ENCODE measurements at places on chromosomes 13 and 19.

DNA sequence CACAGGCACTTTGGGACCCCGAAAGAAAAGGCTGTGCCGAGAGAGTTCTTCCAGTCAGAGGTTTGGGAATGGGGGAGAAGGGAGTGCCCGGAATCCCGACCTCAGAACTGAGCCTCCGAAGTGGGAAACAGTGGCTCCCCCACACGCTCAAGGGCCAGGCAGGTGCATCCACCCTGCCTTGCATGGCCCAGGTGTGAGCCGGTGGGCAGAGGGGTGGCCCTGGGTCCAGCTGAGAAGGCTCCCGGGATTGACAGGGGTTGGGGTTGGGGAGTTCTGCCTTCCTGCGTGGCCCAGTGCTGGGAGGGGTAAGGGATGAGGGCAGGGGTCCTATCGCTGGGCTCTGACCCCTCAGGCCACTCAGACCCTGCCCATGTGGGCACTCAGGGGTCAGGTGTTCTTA lies 163.5 kb upstream of the TUBA3C start:
- DNase-seq = no peak

DNA sequence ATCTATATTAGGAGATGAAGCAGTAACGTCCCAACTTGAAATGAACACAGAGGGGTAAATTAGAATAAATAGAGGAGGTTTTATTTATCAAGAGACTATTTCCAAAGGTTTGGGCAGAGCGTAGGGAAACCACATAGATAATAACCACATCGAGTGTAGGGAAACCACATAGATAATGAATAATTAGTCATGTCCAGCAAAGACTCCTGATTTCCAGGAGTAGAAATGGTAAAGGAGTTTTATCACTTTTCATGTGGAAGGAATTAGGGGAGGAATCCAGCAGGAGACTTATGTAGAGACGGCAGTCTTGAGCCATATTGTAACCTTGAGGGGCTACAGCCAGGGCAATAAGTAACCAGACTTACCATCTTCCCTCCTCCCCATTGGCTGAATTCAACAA lies 136.3 kb upstream of the CSNK1A1L start:
- no peak for DNase-seq

DNA sequence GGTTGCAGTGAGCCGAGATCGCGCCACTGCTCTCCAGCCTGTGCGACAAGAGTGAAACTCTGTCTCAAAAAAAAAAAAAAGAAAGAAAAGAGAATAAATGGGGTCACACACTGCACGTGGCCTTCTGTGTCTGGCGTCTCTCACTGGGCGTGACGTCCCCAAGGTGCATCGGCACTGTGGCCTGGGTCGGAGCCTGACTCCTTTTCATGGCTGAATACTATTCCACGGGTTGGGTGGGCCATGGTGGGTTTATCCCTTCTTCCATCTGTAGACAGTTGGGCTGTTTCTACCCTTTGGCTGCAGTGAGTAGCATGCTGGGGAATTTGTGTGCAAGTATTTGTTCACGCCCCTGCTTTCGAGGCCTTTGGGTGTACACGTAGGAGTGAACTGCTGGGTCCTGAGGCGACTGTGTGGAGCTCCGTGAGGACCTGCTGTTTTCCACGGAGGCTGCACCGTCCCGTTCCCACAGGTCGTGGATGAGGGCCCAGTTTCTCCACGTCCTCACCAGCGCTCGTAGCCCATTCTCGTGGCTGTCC lies 8.3 kb upstream of the MISP start:
- no peak for DNase-seq

DNA sequence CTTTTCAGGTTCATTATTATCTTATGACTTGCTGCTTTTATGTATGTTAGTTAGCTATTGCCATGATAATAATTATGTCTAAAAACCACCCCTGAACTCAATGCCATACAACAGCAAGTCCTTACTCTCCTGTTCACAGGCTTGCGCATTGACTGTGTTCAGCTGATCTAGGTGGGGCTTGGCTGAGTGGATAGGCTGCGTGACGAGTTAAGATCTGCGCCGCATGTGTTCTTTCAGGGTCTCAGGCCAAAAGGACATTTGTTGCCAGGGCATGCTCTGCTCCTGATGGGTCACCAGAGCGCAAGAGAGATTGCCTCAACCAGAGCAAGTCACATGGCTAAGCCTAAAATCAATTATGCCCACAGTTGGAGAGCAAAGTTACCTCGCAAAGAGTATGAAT lies 859 bp downstream of the ZNF568 start:
- no peak for DNase-seq

- DNase-seq = no peak
Observed at GRCh38 chr19:33928458-33928950, 131.8 kb downstream of the KCTD15 start.

- no peak for DNase-seq
Observed at GRCh38 chr13:110363010-110363409, 55.9 kb downstream of the COL4A2 start.

- DNase-seq = no peak
Observed at GRCh38 chr19:13885826-13886365, 9.0 kb downstream of the NANOS3 start.

DNA sequence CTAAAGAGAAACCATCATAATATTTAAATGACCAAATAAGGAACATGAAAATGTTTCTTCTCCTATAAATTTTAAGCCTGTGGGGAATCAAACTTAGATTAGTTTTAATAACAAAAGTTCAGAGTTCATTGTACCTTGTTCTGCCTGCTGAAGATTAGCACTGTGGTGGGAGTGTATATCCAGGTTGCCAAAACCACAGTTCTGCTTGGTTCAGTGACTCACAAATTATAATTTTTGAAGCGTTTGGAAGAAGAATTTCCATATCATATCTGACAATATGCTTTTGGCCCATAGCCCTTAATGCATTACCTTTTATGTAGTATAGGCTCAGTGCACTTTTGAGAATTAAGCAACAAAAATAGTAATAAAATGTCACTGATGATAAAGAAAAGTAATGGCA lies 545.2 kb downstream of the GPC6 start:
- no peak for DNase-seq

DNA sequence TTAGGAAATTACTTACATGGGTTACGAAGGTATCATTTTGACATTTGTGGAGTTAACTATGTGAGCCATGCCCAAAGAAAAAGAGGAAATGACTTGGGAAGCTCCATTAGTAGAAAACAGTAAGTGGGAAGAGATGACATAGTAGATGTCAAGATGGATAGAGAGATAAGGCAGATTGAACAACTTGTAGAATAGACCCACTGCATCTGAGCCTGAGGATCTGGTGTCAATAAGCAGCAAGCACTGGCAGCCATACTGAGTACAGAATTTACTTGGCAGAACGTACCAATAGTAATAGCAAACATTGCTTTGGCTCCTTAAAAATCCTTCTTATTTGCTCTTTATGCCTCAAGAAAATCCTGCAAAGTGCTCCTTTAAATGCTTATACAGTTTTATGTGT lies 203.8 kb downstream of the GPC6 start:
- DNase-seq = no peak

GRCh38 chr19:49442771-49443365 lies 1.5 kb upstream of the SLC17A7 start:
- no peak for DNase-seq

GRCh38 chr13:110624766-110625756 lies 9.7 kb downstream of the NAXD start:
- no peak for DNase-seq

GRCh38 chr19:39098365-39099269 lies 14.4 kb downstream of the ACP7 start:
- DNase-seq = no peak

DNA sequence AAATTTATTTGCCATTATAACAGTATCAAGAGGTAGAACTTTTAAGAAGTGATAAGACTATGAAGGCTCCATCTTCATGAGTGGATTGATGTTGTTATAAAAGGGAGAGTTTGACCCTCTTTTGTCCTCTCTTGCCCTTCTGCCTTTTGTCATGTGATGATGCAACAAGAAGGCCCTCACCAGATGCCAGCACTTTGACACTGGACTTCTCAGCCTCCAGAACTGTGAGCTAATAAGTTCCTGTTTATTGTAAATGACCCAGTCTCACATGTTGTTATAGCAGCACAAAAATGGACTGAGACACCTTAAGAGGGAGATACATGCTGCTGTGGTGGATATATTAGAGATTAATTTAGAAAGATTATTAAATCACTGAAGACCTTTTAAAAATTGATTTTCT lies 71.6 kb downstream of the SPRYD7 start:
- DNase-seq = no peak

DNA sequence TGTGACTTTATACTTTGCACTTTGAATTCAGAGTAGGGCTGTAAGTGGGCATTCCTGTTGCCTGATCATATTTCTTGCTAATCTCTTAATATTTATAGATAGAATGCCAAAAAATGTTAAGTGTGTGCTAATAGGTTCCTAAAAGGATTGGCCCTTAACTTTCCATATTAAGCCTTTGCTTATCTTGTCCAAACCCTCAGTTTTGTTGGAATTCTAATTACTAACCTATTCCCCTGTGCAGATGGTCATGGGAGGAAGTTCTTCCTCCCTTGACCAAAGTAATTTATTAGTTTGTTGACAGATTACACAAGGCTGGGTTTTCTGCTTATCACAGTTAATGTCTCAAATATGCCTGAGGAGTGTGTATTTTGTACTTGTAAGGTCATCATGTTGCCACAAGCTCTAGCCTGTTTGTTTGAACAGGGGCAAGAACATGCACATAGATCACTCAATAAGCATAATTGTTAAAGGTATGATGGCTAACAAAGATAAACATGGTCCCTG lies 541.1 kb upstream of the SPRY2 start:
- DNase-seq = no peak

GRCh38 chr13:114025714-114026431 lies 52.0 kb upstream of the C13orf46 start:
- DNase-seq = no peak

DNA sequence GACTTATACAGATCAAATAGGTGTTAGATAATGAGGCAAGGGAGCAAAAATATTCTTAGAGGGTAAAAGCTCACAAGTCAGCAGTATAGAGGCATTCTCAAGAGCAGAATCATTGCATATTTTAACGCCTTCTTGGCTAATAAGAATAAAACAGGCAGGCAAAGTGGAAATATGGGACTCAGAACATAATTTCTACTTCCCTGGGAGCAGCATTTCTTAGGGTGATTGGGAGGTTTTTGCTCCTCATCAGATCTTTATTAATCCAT lies 39.6 kb downstream of the LHFPL6 start:
- DNase-seq = no peak

DNA sequence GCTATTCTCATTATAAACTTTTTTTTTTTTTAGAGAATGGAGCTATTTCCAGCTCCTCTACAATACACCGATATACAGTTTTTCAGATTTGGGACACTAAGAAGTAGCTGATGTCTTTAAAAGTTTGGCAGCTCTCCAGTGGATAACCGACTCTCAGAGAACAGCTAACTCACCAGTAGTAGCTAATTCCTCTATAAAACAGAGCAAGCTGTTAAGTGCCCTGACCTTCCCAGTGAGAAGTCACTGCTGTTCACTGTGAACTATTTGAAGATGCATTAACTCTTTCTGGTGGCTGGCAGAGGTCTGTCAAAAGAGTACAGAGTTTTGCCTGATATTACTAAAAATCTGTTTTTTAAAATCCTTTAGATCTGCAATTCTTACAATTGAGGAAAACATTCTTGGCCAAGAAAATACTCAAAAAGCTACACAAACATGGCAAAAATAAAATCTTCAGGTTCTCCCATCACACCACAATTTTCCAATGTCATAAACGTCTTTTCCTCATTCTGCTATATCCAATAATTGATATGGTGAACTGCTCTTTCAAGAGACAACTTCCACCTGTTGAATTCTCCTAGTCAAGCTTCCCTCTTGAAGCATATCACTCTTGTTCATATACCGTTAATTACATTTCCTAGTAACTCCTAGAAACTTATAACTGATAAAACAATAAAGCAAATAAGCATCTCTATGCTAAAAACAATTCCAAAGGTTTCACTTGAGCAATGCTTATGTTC lies 44.2 kb downstream of the TBC1D4 start:
- no peak for DNase-seq

DNA sequence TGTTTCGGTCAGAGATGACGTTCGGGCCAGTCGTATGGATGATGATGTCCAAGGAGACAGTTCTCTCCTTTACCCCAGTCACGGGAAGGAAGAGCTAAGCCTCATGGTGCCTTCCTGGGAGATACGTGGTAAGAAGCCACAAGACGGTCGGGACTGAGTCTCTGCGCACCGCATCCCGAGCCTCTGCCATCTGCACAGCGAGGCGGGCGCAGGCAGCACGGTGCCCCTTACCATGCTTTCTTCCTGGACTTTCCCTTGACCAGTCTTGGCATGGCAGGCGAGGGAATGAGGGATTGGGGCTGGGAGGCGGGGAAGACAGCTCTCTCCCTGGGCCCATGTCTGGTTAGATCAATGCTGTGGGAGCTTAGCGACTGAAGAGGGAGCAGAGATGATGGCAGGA lies 10.1 kb upstream of the LAIR2 start:
- DNase-seq = no peak

DNA sequence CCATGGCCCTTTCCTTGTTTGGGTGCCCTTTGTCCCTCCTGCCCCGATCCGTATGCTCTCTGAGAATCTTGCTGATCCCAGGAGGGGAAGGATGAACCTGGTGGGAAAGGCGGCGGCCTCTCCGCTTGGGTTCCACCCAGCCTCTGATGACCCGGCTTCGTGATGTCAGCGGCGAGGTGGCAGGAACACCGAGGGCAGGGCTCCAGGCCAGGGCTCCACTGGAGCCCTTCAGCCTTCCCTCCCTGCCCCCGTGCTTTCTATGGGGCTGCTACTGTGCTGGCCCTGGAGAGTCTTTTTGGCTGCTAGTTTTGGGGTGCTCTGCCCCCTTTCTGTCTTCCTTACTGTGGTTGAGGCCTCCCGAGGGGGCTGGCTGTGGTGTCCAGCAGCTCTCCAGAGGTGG lies 11.9 kb upstream of the LIN7B start:
- DNase-seq = no peak

- no peak for DNase-seq
Observed at GRCh38 chr13:30021611-30022010, 171.2 kb upstream of the UBL3 start.

GRCh38 chr19:18768997-18769891 lies 21.9 kb downstream of the COMP start:
- no peak for DNase-seq

DNA sequence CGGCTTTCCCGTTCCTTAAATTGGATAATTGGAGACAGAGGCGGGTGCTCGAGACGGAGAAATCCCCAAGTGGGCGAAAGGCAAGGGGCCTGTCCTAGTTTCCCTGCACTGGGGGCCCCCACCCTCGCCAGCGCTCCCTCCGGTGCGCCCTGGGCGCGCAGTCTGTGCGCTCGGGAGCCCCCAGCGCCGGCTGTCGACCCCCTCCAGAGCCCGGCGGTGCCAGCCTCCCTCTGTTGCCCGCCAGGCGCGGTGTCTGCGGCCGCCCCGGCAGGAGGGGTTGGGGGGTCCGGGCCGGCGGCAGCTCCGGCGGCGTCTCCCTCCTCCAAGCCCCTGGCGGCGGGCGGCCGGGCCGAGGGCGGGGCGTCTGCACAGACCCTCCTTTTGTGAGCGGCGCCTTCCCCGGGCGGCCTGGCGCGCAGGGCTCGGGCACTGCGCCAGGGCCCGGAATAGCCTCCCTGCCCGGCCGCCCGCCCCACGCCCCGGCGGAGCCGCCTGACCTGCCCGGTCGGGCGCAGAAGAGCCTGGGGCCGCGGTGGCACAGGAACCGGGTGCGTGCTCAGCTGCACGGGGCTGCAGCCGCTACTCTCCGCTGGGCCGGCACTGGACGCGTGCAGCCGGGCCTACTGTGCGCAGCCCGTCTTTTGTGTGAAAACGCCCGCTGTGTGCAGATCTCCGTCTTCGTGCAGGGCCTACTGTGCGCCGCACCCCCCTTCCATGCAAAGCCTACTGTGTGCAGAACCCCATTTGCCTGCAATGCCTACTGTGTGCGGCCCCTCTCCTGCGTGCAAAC lies 13.2 kb downstream of the GADD45B start:
- no peak for DNase-seq
